ENCODE measurements at places on chromosomes 2 and 18. TPM values are rescaled to one million over a fixed set of nuclear protein-coding genes. Genes with fewer than 3 reads are reported as not detected.

Gene CHRNG
- total RNA-seq = not detected

Gene TMEM185B
- total RNA-seq = 20.8 TPM

Gene DNER
- total RNA-seq = not detected

Gene CRYBA2
- not detected for total RNA-seq

DNA sequence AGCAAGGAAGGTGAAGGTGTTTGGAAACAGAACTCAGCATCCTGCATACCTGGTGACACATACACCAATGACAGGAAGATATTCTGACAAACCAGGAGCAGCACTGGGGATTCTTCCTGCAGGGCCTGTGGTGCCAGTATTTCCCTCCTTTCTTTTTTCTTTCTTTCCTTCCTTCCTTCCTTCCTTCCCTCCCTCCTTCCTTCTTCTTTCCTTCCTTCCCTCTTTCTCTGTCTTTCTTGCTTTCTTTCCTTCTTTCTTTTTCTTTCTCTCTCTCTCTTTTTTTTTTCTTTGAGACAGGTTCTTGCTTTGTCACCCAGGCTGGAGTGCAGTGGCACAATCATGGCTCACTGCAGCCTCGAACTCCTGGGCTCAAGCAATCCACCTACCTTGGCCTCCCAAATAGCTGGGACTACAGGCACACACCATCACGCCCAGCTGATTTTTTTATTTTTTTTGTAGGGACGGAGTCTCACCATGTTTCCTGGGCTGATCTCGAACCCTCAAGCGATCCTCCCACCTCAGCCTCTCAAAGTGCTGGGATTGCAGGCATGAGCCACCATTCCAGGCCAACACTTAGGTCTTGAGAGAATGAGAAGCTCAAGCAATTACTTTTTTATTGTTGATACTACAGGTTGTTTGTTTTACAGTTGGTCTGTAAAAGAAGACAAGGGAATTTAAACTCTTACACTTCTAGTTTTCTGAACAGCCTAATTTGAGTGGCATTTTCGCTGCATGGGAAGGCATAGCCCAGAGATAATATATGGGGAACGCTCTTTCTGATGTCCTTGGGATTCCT, 54.7 kb upstream of the GATA6 start:
- no peaks in the 10 kb centered on the region for H3K36me3 ChIP-seq
- H3K27me3 ChIP-seq = no peaks in the 10 kb centered on the region
- H3K27ac ChIP-seq = no peak overlapping the region
- no peak overlapping the region for H3K4me3 ChIP-seq

DNA sequence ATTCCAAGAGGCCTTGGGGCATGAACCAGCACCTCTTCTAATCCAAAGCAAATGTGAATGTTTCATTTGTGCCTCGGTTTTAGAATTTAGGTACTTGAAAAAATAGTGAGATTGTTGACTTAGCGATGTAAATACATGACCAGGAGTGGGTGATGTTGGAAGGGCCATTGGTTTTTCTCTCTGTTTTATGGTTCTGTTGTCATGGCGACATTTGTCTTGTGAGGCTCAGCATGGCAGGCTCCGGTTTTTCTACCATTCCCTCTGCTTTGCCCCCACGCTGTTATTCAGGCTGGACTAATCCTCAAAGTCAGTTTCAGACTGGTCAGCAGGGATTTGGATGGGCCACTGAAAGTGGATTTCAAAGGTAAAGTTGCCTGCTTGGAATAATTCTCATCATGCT, 255.4 kb downstream of the ALPK2 start:
- no peaks in the 10 kb centered on the region for H3K4me1 ChIP-seq
- H3K27ac ChIP-seq = no peak overlapping the region
- H3K4me3 ChIP-seq = no peak overlapping the region

GRCh38 chr18:50879302-50880118, 592 bp downstream of the ME2 start:
- peak overlapping the region; percentile 88 for H3K27ac ChIP-seq
- H3K4me1 ChIP-seq = peaks cover 45% of the 10 kb centered on the region
- DNase-seq = peak; percentile 62
- peak overlapping the region; percentile 76 for H3K4me3 ChIP-seq
- H3K36me3 ChIP-seq = no peaks in the 10 kb centered on the region

- no peaks in the 10 kb centered on the region for H3K36me3 ChIP-seq
- peaks cover 92% of the 10 kb centered on the region for H3K4me1 ChIP-seq
- peak; percentile 87 for DNase-seq
Measured at GRCh38 chr2:148524519-148524919, 120.0 kb upstream of the EPC2 start.

DNA sequence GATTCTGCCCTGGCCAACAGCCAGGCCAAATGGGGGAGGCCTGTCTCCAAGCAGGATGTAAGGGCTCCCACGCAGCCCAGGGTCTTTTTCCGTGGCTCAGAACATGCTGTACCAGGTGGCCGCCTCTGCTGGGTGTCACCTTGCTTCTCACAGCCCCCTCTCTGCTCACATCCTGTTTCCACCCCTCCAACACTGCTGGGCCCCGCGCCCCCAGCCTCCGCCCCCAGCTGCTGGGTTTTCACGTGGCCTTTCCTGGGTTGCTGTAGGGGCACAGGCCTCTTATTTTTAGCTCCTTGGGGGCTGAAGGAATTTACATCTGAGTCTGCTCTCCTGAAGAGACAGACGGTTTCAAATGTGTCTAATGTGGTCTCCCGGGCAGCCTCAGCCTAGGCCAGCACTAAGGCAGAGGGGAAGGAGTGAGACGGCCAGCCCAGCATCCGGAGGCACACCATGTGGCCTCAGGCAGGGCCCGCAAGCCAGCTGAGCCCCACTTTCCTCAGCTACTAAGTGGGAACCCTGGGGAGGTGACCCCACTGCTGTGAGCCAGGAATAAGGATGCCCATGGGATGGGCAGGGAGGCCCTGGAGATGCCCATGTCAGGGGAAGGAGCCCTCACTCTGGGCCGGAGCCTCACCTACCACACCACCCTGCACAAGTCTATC, 18.7 kb upstream of the DUSP2 start:
- peak; percentile 55 for DNase-seq
- no peaks in the 10 kb centered on the region for H3K36me3 ChIP-seq
- H3K4me1 ChIP-seq = peaks cover 50% of the 10 kb centered on the region
- no peaks in the 10 kb centered on the region for H3K27me3 ChIP-seq

DNA sequence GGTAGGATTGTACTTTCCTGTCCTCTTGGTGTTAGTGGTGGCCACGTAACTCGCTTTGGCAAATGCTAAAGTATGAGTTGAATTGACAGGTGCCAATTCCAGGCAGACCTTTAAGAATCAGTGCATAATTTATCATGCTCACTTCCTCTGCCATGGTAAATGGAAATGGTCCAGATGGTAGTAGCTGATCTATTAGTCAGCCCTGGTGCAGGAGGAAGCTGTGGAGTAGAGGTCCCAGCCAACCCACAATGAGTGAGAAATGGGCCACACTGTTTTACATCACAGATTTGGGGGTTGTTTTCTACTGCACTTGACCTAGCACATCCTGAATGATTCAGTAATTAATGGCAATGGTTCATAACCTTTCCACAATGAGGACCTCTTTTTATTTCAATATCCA, 104.4 kb downstream of the RGPD3 start:
- H3K4me1 ChIP-seq = no peaks in the 10 kb centered on the region
- no peaks in the 10 kb centered on the region for H3K36me3 ChIP-seq
- H3K27ac ChIP-seq = no peak overlapping the region
- no peaks in the 10 kb centered on the region for H3K27me3 ChIP-seq

DNA sequence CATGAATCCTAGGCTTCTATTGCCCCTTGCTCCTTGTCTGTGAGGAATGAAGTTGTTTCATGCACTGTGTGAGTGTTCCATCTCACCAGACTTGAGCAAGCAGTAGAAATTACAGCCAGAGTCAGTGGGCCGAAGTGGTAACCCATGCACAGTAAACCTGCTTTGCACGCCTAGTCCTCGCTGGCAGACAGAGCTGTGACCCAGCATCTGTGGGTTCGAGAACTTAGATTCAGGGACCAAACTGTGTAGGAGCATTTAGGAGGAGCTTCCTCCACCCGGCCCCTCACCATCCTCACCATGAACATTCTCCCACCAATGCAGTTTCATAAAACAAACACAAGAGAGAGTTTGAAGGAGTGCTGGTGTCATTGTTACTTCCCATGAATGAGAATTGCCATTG, 21.6 kb upstream of the TEX51 start:
- no peaks in the 10 kb centered on the region for H3K36me3 ChIP-seq
- H3K4me3 ChIP-seq = no peak overlapping the region
- H3K4me1 ChIP-seq = no peaks in the 10 kb centered on the region
- no peak overlapping the region for H3K27ac ChIP-seq
- no peaks in the 10 kb centered on the region for H3K27me3 ChIP-seq
- DNase-seq = no peak

GRCh38 chr2:111209045-111209514, 88.4 kb downstream of the BCL2L11 start:
- no peak overlapping the region for H3K27ac ChIP-seq
- no peaks in the 10 kb centered on the region for H3K36me3 ChIP-seq
- no peaks in the 10 kb centered on the region for H3K27me3 ChIP-seq
- peak; percentile 4 for DNase-seq
- no peaks in the 10 kb centered on the region for H3K4me1 ChIP-seq

GRCh38 chr2:49770919-49771318, 616.6 kb upstream of the FSHR start:
- H3K4me3 ChIP-seq = no peak overlapping the region
- H3K36me3 ChIP-seq = no peaks in the 10 kb centered on the region
- no peaks in the 10 kb centered on the region for H3K4me1 ChIP-seq

GRCh38 chr2:37856101-37856751, 68.9 kb upstream of the RMDN2 start:
- peaks cover 15% of the 10 kb centered on the region for H3K4me1 ChIP-seq
- H3K36me3 ChIP-seq = no peaks in the 10 kb centered on the region
- H3K4me3 ChIP-seq = no peak overlapping the region
- H3K27me3 ChIP-seq = no peaks in the 10 kb centered on the region
- DNase-seq = no peak

- no peaks in the 10 kb centered on the region for H3K36me3 ChIP-seq
- DNase-seq = peak; percentile 45
- H3K27me3 ChIP-seq = peaks cover 27% of the 10 kb centered on the region
- peak overlapping the region; percentile 23 for H3K4me3 ChIP-seq
- H3K4me1 ChIP-seq = peaks cover 21% of the 10 kb centered on the region
Measured at GRCh38 chr2:202035089-202035940, 1.7 kb downstream of the FZD7 start.

GRCh38 chr18:70634576-70635147, 345.8 kb downstream of the SOCS6 start:
- no peaks in the 10 kb centered on the region for H3K36me3 ChIP-seq
- DNase-seq = no peak
- no peaks in the 10 kb centered on the region for H3K27me3 ChIP-seq
- H3K4me1 ChIP-seq = peaks cover 13% of the 10 kb centered on the region
- H3K27ac ChIP-seq = no peak overlapping the region

GRCh38 chr2:241798081-241798630, 10.8 kb upstream of the NEU4 start:
- no peak overlapping the region for H3K4me3 ChIP-seq
- no peaks in the 10 kb centered on the region for H3K36me3 ChIP-seq
- H3K27ac ChIP-seq = no peak overlapping the region
- no peak for DNase-seq

DNA sequence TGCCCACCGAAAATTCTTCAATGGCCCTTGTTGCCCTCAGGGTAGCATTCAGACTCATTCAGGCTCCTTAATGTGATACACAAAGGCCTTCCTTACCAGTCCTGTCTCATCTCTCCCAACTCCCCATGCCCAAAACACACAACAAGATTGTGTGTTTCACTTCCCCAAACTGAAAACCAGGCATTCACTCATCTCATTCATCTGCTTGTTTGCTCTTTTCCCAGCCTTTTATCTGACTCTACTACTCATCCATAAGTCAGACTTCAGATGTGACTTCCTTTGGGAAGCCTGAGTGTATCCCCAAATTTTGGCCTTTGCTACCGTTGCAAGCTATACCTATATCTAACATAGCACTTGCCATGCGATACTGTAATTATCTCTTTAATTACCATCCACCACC, 9.7 kb upstream of the SLC39A10 start:
- no peak for DNase-seq
- no peaks in the 10 kb centered on the region for H3K27me3 ChIP-seq
- no peak overlapping the region for H3K27ac ChIP-seq
- no peaks in the 10 kb centered on the region for H3K4me1 ChIP-seq
- no peaks in the 10 kb centered on the region for H3K36me3 ChIP-seq

DNA sequence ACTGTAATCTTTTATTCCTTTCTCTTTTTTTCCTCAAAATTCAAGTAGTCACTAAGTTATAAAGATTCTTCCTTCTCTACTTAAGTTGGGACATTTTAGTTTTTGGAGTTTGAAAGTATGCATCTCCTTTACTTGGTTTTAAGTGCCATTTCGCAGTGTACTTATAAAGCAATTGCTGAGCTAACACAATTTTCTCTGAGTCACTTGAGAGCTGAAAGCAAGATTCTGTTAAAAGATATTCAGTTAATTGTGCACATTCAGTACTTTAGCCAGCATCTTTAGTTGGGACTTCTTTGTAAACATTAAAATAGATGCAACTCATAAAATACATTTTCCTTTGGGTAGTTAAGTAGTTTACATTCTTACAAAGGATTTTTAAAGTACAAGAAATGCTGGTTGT, 136.0 kb downstream of the GFPT1 start:
- no peaks in the 10 kb centered on the region for H3K27me3 ChIP-seq
- H3K36me3 ChIP-seq = no peaks in the 10 kb centered on the region

- H3K4me1 ChIP-seq = peaks cover 26% of the 10 kb centered on the region
- no peak overlapping the region for H3K27ac ChIP-seq
- no peaks in the 10 kb centered on the region for H3K36me3 ChIP-seq
- no peak overlapping the region for H3K4me3 ChIP-seq
Measured at GRCh38 chr2:234022424-234022823, 28.1 kb upstream of the SPP2 start.

DNA sequence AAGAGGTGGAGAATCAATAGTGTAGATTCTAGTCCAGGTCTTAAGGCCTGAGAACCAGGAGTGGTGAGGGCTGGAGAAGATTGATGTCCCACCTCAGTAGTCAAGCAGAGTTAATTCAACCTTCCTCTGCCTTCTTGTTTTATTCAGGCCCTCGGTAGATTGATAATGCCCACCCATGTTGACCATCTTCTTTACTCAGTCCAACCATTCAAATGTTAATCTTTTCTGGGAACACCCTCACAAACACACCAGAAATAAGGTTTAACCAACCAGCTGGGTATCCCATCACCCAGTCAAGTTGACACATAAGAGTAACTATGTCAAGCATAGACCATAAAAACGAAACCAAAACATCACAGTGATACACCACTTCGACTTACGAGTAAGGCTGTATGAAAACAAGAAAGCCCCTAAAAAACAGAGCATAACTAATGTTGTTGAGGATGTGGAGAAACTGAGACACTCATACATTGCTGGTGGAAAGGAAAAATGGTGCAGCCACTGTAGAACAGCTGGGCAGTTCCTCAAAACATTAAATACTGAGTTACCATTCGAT, 57.5 kb downstream of the SLC35F5 start:
- H3K36me3 ChIP-seq = no peaks in the 10 kb centered on the region
- peaks cover 29% of the 10 kb centered on the region for H3K4me1 ChIP-seq
- H3K27me3 ChIP-seq = no peaks in the 10 kb centered on the region
- no peak overlapping the region for H3K27ac ChIP-seq
- no peak for DNase-seq

- no peaks in the 10 kb centered on the region for H3K27me3 ChIP-seq
- no peak for DNase-seq
- H3K27ac ChIP-seq = no peak overlapping the region
- H3K4me1 ChIP-seq = peaks cover 13% of the 10 kb centered on the region
- no peak overlapping the region for H3K4me3 ChIP-seq
- H3K36me3 ChIP-seq = no peaks in the 10 kb centered on the region
Measured at GRCh38 chr2:112150447-112150846, 12.3 kb downstream of the FBLN7 start.

All from CD4-positive, alpha-beta memory T cell (primary cell).